Adrenal gland (tissue), 19 donors: ENCODE measurements at places on chromosomes 5 and 9. TPM values are rescaled to one million over a fixed set of nuclear protein-coding genes. Genes with fewer than 3 reads are reported as not detected.

The PSD2 gene
- 0.13 TPM for polyA plus RNA-seq

The WNT8A gene
- not detected for polyA plus RNA-seq

The PFN3 gene
- polyA plus RNA-seq, result not detected

The TOR1A gene
- polyA plus RNA-seq, result 19.7 TPM

The C9orf50 gene
- polyA plus RNA-seq, result not detected

The GLDC gene
- polyA plus RNA-seq, result 0.16 TPM

The BTNL8 gene
- 0.07 TPM for polyA plus RNA-seq

The RGS7BP gene
- polyA plus RNA-seq, result 6.7 TPM

The SHC3 gene
- 10.9 TPM for polyA plus RNA-seq

The C1QTNF3 gene
- polyA plus RNA-seq, result 13.0 TPM

The MLANA gene
- not detected for polyA plus RNA-seq

The FRMD3 gene
- polyA plus RNA-seq, result 9.9 TPM

The PROB1 gene
- polyA plus RNA-seq, result 4.0 TPM

The INSL4 gene
- not detected for polyA plus RNA-seq

The ARHGEF28 gene
- 40.9 TPM for polyA plus RNA-seq

The COX7C gene
- 628 TPM for polyA plus RNA-seq

The BHMT2 gene
- 12.8 TPM for polyA plus RNA-seq

The BARHL1 gene
- not detected for polyA plus RNA-seq

The TMEM174 gene
- polyA plus RNA-seq, result not detected

The PCDHGB1 gene
- polyA plus RNA-seq, result 0.20 TPM

The ADAMTS16 gene
- 0.08 TPM for polyA plus RNA-seq

The DRD1 gene
- 0.24 TPM for polyA plus RNA-seq

The DDX41 gene
- polyA plus RNA-seq, result 47.0 TPM

The PCDHA13 gene
- polyA plus RNA-seq, result 0.32 TPM

The AQP7 gene
- polyA plus RNA-seq, result 0.51 TPM

The SUSD3 gene
- 0.60 TPM for polyA plus RNA-seq

The BHMT gene
- polyA plus RNA-seq, result 0.47 TPM

The FAM221B gene
- polyA plus RNA-seq, result 0.16 TPM

The PRDM9 gene
- polyA plus RNA-seq, result not detected

The RNF208 gene
- 36.5 TPM for polyA plus RNA-seq

The CYSTM1 gene
- 188 TPM for polyA plus RNA-seq

The UBTD2 gene
- polyA plus RNA-seq, result 19.7 TPM

The DDX31 gene
- polyA plus RNA-seq, result 13.8 TPM

The DENND1A gene
- 18.0 TPM for polyA plus RNA-seq

The NEK6 gene
- polyA plus RNA-seq, result 4.0 TPM

The MAMDC4 gene
- 0.57 TPM for polyA plus RNA-seq

The SNAPC4 gene
- polyA plus RNA-seq, result 8.3 TPM

The ZNF474 gene
- polyA plus RNA-seq, result 0.16 TPM

The PAXX gene
- 4.9 TPM for polyA plus RNA-seq

The GCNT4 gene
- polyA plus RNA-seq, result 0.32 TPM

The CDH9 gene
- polyA plus RNA-seq, result 0.16 TPM

The TERT gene
- polyA plus RNA-seq, result not detected

The CACFD1 gene
- 8.8 TPM for polyA plus RNA-seq

The CD72 gene
- 7.4 TPM for polyA plus RNA-seq
